ENCODE measurements at places on chromosomes 6 and 20.

DNA sequence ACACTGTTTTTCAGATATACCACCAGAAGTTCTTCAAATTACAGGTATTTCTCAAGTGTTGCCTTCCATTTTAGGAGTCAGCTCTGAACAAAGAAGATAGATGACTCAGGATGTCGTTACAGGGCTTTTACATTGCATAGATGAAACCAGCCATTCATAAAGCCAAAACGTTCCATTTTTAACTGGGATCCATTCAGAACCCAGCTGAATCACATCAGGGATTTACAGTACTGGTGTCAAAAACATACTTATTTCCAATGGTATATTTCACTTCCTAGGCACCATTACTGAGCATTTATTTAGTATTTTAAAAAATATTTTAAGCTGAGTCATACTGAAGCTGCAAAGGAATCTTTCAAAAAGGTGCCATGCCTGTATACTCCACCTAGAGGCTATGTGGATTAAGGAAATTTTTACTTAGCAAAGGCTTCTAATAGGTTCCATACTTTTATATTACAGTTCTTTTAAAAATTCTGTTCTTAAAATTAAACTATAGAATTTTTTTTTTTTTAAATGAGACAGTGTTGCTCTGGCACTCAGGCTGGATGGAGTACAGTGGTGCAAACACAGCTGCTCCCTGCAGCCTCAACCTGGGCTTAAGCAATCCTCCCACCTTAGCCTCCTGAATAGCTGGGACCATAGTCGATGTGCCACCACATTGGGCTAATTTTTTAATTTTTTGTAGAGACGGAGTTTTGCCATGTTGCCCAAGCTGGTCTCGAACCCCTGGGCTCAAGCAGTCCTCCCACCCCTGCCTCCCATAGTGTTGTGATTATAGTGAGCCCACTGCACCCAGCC lies 2.6 kb downstream of the ASF1A start:
- peak; percentile 39 for DNase-seq

DNA sequence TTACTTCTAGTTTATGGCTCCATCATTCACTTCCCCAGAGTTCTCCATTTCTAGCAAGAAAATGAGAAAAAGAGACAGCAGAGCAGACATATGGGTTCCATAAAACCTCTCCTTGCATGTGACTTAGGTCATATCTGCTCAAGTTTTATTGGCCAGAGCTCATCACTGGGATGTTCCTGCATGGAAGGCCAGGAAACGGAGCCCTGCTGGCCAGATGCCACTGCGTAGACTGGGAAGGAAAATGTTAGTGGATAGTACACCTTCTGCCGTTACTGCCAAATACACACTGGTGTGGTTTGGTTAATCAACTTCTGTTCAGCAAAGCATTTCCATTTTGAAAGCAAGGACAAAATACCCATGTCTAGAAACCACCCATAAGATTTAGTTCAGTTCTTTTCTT lies 220.6 kb upstream of the TSHZ2 start:
- no peak for DNase-seq

- DNase-seq: no peak
Observed at GRCh38 chr6:75673884-75674283, 72.2 kb downstream of the SENP6 start.

- peak; percentile 61 for DNase-seq
Observed at GRCh38 chr6:111973927-111974639, 79.8 kb upstream of the CCN6 start.

GRCh38 chr6:163366288-163366687 lies 48.2 kb upstream of the QKI start:
- no peak for DNase-seq

DNA sequence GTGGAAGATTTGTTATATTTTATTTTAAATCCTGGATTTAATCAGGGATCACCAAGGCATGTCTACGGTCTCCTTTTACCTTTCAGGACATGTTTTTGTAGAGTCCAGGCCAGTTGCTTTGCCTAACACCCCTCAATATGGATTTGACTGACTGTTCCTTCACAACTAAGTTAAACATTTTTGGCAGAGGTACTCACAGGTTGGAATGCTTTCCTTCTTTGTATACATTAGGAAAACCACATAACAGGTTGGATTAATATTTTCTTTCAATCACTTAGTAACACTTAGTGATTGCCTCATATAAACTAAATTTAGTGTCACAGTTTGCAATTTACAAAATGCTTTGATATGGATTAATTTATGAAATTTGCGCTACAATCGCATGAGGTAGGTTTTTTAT lies 64.5 kb downstream of the IPCEF1 start:
- no peak for DNase-seq

GRCh38 chr6:72974276-72974675 lies 251.0 kb downstream of the KHDC1L start:
- DNase-seq: no peak

Data from CD14-positive monocyte (primary cell).